ENCODE measurements at places on chromosomes 16 and 17. TPM values are rescaled to one million over a fixed set of nuclear protein-coding genes. Genes with fewer than 3 reads are reported as not detected.

OR1A1 gene
- total RNA-seq: not detected

OR1F1 gene
- 0.14 TPM for total RNA-seq

KCNG4 gene
- total RNA-seq: not detected

TPPP3 gene
- under 0.01 TPM for total RNA-seq

OTOP3 gene
- not detected for total RNA-seq
